ENCODE measurements at places on chromosomes 3 and 15.
A peak's percentile ranks its signal among the peaks of the same experiment; 100 is the strongest.

- no peak for DNase-seq
These were observed 47.3 kb downstream of the KY start for GRCh38 chr3:134603480-134603879.

- no peak for DNase-seq
These were observed 156.3 kb downstream of the FRMD5 start for GRCh38 chr15:44038755-44039191.

- DNase-seq: no peak
These were observed 7.3 kb downstream of the NGLY1 start for GRCh38 chr3:25775936-25776335.

- no peak for DNase-seq
These were observed 363 bp downstream of the MAGI1 start for GRCh38 chr3:66038384-66038725.

GRCh38 chr3:55608301-55608937 lies 121.3 kb upstream of the WNT5A start:
- DNase-seq: no peak

DNA sequence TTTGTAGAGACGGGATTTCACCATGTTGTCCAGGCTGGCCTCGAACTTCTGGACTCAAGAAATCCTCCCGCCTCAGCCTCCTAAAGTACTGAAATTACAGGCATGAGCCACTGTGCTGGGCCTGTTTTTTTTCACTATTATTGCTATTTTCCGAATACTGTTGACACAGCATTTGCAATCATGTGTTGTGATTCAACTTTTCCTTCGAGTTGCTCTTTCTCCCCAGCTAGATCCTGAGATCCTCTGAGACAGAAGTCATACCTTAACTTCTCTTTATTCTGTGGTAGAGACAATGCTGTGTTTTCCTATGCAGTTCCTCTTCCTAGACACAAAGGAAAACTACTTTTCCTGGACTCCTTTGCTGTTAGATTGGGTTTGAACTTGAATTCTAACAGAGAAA lies 46.4 kb upstream of the USP3 start:
- DNase-seq: no peak

DNA sequence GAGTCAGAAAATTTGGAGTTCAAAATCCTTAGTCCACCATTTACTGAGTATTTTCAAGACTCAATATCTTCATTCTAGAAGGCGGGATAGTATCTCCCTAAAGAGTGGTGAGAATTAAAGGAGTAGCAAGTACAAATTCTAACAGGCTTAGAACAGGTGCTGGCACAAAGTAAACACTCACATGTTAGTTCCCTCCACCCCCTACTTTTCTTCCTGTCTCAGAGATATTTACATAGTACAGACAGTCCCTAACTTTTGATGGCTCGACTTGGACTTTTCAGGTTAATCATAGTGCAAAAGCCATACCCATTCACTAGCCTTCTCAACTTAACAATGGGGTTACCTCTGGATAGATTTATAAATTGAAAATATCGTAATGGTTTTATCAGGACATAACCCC lies 476.2 kb upstream of the RASGRP1 start:
- no peak for DNase-seq

GRCh38 chr3:102532901-102533300 lies 98.1 kb downstream of the ZPLD1 start:
- DNase-seq: no peak

- DNase-seq: peak; percentile 32
These were observed 490 bp downstream of the TOMM70 start for GRCh38 chr3:100400419-100400779.

DNA sequence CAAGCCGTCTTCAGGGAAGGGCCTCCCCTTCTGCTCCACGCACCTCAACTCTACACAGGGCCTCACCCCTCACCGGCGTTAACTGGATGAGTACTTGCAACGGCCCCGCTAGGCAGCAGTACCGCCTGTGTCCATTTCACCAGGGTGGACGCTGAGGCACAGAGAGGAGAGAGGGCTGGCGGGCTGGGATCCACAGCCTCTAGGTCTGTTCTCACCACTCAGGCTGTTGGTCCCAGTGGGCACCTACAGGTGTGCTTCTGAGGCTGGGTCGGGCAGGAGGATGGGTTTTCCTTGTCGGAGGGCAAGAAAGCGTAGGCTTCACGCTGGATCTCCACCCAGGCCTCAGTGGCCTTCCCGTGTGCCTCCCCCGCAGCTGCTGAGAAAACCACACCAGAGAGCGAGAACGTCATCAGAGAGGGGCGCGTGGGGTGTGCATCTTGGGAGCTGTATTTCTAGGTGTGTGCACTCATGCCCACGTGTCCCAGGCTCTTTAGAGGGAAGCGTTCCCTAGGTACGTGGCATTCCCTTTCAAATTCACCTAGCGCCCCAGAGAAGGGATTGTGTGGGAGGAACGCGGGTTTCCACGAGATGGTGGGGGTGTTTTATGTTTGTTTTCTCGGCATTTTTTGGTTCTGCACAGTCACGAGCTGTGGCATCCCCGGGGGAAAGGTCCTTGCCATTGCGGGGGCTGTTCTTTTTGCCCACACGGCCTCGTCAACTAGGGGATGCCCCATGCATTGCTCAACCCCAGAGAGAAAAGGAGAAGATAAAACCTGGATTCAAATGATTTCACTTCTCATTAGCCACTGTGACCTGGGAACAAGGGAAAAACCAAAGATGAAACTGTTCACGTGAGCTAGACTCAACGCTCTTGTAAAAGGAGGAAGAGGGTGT lies 67.7 kb downstream of the MGLL start:
- DNase-seq: peak; percentile 39

- no peak for DNase-seq
These were observed 200.4 kb downstream of the WNT5A start for GRCh38 chr3:55286693-55287092.

- DNase-seq: no peak
These were observed 50.7 kb downstream of the DNAJB8 start for GRCh38 chr3:128415773-128416577.

DNA sequence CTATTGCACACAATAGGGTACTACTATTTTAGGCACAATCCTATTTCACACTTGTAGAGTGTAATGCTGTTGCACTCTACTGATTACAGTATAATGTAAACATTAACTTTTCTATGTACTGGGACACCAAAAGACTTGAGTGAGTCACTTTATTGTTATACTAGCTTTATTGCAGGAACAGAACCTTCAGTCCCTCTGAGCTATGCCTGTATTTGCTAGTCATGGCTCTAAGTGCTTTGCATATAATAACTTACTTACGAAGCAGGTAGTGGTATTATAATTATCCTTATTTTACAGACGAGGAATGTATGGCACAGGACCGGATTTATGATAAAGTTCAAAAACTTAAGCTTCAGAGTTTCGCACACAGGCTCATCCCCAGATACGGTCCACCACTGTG lies 106.6 kb upstream of the SLC6A6 start:
- no peak for DNase-seq

- no peak for DNase-seq
These were observed 11.6 kb downstream of the CCNL1 start for GRCh38 chr3:157148196-157148889.

DNA sequence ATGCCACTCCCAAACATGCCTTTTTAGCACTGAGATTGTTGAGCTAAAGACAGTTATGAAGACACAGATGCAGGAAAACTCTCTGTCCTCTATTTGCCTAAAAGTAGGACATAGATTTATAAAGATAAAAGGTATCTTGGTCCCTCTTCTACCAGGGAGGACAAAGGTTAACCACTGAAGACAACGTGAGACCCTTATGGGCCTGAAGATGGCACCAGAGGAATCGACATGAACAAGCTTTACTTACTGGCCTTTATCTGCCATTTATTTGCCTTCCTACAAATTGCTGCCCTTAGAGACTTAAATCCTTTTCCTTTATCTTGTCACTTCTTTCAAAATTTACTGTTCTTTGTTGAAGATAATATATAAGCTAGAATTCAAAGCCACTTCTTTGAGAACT lies 109.7 kb upstream of the FAM3D start:
- DNase-seq: no peak

- no peak for DNase-seq
These were observed 1.8 kb downstream of the FETUB start for GRCh38 chr3:186642014-186642413.

DNA sequence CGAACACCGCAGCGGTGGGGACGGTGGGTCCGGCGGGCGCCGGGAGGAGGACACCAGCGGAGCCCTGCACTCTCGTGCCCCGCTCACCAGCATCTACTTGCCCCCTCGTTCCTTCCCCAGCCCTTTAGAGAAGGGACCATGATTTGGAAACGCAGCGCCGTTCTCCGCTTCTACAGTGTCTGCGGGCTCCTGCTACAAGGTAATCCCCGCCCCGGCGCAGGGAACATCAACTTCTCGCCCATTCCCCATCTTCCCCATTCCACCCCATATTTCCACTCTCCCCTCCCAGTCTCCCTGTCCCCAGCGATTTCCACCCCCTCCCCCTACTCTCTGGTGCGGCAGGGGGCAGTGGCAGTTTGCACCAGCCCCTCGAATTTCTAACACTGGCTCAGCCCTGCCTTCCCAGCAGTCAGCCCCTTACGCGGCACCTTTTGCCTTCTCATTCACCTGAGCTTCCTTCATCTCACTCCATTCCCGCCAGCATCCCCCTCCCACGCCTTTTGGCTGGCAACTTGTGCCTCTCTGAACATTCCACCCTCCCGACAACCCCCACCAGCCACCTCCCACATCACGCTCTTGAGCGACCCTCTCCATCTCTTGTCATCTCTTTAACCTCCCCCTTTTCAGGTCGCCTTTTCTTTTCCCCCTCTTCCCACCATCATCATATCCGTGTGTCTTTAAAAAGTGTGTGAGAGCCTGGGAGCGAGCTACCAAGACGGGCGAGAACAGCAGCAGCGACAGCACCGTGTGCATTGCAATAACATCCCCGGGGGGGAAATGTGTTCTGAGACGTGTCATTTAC lies 882 bp downstream of the CADM2 start:
- no peak for DNase-seq

GRCh38 chr3:128991355-128991895 lies 2.5 kb downstream of the CFAP92 start:
- no peak for DNase-seq

DNA sequence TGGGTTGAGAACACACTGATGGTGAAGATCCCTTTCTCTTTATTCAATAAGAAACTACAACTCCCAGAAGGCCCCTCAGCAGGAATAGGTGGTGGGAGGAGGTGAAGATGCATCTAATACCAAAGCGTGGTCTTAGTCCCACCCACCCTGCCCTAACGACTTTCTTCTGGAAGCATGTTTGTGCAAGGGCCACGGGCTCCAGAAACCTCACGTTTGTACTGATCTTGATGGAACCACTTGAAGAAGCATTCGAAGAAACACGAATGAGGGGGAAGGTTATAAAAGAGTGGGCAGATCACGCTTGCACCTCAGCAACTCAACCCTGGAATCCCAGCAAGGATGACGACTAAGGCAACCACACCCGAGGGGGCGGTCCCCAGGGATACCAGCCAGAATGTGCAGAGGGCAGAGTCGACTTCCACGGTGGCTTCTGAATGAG lies 10.6 kb upstream of the SLC25A36 start:
- no peak for DNase-seq

- DNase-seq: no peak
These were observed 3.6 kb upstream of the KPNA4 start for GRCh38 chr3:160568989-160569388.

GRCh38 chr3:52982839-52983238 lies 63.0 kb downstream of the SFMBT1 start:
- no peak for DNase-seq

- no peak for DNase-seq
These were observed 84.0 kb upstream of the SKOR1 start for GRCh38 chr15:67741308-67741707.

- no peak for DNase-seq
These were observed 378.5 kb downstream of the DIPK2A start for GRCh38 chr3:144350125-144350524.

DNA sequence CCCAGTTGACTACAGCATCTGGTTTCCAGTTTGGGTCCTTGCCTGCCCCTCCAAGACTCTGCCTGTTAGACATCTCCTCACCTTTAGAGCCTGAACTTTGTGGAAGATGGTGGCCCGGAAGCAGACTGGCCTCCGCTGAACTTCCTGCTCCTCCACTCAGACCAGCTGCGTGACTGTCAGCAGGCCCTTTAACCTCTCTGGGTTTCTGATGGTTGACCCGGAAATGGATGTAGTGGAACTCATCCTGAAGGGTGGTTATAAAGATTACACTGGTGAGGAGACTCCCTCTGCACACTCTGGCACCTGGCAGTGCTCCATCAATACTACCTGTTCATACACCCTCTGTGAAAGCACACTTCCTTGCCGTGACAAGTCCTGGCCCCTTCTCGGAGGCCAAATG lies 151.9 kb upstream of the TLE3 start:
- DNase-seq: no peak

DNA sequence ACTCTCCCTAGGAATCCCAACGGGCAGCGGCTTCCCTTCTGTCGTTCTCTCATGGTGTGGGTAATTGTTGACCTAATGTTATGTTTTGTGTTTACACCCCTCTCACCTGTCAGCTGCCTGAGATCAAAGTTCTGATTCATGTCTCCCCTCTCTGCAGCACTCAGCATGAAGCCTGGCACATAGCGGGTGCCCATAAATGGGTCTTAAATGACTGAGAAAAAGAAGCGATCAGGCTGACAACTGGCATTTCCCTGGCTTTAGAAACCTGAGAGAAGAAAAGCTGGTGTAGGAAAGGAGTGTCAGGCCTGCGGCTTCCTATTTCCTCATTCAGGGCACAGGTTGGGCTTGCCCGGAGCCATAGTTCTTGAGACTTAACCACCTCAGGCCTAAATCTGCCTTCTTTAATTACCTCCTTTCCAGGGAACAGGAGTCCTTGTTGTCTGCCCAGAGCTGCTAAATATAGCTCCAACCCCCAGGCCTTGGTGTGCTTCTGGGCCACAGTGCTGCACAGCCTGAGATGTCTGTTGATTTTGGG lies 31.8 kb downstream of the LPP start:
- no peak for DNase-seq

DNA sequence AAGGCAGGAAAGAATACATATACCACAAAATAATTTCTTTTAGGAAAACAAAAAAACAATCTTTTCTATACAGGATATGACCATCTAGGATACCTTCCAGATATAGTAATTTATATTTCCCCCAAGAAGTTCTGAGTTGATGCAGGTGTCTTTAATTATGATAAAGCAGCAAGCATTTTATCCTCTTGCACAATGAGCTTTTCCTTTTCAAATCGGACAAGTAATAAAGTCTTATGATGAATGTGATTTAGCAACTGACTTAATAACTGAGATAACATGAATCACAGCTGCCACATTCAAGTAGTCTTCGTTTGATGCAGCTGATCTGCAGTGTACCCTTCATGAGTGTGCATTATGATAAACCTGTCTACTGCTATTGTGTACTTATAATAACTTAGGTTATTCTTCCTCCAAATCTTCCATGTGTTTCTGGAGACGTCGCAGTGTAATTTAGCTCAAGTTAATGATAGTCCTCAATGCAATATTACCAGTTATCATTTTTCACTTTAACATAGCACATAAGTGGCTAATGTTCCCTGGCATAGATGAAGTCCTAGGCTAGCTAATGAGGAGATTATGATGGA lies 260.3 kb upstream of the MRPL3 start:
- no peak for DNase-seq

DNA sequence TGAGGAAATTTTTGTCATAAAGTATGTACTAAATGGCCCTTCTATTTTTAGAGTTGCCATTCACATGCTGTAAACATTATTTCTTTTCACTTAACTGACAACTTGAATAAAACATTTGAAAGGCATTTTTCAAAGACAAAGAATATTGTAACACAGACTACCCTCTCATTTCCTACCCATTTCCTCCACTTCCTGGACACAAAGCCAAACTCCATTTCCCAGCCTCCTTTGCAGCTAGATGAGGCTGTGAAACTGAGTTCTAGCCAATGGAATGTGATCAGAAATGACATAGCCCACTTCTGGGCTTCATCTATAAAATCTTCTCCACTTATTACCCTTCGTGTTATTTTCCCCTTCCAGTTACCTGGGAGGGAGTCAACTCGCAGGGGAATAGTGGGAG lies 288.9 kb upstream of the DPH6 start:
- no peak for DNase-seq

All from activated CD8-positive, alpha-beta memory T cell treated with anti-CD3 and anti-CD28 coated beads, Interleukin-2, amount 50 U/mL, for 4 hours (primary cell).